ENCODE measurements at places on chromosomes 7 and 10.

- no peak for DNase-seq
Measured at GRCh38 chr10:71736570-71736952, 17.0 kb upstream of the C10orf105 start.

DNA sequence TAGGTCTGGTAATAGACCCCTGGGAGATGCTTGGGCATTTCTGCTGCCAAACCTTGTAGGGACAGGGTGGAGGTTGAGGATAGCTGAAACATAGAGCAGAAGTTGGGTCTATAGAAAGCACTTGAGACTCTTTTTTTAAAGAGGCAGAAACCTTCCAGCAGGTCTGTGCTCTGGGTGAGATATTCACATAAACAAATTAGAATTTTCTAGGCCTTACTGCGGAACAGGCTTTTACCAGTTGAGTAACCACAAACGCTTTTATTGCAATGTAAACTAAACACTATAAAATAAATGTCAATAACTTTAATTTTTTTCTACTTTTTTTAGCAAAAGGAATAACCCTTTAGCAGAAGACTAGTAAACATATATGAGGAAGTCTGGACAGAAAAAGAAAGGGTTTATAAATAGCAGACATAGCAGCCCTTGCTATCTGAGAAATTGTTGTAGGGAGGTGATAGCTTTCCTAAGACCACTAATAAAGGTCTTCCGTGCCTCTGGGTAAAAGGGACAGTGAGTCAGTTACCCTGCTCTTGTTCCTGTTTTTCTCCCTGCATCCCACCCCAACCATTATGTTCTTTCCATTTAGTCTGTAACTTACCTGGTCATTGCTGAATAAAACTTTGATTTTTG, 38.7 kb downstream of the CACNB2 start:
- DNase-seq, result no peak

GRCh38 chr10:106577266-106577665, 587.2 kb downstream of the SORCS1 start:
- DNase-seq, result no peak

DNA sequence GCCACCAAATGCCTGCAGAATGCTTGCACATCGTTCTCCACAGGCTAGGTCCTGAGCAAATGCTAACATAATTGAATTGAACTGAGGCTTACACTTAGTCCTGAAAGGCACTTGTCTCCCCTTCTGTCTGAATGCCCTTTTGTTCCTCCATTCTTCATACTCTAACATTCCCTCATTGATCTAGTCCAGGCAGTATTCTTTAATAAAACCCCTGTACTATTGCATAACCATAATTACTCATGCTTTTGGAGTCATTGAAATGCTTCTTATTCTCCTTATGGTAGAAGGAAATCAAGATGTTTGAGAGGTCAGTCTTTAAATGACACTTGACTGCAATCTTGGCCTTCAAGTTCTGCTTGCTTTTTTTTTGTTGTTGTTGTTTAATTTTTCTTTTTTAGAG, 7.1 kb downstream of the PI4K2A start:
- no peak for DNase-seq

DNA sequence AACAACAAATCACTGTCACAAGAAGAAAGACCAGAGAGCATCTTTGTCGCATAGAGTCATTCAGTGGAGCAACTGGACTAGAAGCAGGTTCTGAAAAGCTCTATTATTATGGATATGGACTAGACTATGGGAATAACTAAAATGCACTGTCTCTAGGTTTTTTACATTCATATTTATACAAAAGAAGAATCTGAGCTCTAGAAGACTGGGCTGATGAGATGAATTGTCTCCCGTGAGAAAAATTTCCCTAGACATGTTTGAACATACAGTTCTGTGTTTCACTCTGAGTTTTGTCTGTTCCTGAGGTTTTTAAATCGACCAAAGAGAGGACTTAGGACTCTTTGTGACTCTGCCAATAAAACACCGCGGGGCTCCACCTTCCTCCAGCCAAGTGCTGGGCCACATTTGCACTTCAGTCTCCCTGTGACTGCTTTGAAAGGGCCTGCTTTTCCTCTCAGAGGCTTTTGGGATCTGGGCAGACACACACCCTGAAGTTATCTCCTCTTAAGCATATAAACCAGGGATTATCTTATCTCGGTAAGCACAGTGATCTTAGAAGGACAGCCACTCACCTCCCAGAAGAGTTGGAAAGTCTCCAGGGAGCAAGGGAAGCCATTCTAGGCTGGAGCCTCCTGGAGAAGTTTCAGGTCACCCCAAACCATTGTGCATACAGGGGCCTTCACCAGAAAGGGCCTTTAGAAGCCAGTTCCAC, 101.0 kb upstream of the JCAD start:
- DNase-seq, result no peak

DNA sequence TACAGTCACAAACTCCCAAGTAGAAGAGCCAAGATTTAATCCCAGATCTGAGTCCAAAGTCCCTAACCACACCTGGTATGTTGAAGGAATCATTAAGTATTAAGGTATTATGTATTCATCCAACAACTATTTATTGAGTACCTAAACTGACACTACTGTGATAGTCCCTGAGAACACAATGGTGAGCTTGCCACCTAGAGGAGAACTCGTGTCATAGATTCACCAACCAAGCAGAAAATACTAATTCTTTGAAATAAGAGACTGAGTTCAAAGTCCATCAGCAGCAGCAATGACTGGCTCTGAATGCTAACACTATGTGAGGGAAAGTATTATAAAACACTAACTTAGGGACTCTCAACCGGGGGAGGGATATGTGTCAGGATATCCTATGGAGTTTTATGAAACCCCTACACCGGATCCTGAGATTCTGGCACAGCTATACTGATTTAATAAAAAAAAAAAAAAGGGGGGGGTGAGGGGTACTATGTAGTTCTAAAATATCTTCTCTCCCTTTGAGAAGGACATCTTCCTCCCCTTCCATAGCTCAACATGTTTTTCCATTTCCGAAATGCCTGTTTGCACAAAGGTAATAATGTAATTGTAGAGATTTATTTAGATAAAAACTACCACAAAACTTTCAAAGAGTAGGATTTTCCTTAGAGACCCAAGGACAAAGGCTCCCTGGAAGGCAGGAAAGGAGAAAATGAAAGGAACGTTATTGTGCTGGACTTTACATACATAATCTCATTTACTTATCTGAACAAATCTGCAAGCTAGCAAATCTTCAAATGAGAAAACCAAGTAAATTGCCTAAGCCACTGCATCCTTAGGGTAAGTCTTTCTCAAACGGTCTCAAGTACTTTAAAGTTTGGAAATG, 1.6 kb downstream of the NCOA4 start:
- DNase-seq, result peak; percentile 36

DNA sequence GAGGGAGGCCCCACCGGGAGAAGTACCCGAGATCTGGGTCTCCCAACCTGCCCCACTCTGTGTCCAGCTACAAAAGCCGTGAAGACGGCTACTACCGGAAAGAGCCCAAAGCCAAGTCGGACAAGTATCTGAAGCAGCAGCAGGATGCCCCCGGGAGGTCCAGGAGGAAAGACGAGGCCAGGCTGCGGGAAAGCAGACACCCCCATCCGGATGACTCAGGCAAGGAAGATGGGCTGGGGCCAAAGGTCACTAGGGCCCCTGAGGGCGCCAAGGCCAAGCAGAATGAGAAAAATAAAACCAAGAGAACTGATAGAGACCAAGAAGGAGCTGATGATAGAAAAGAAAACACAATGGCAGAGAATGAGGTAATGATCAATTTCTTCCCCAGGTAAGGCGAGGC, 59.1 kb upstream of the PDCD4 start:
- no peak for DNase-seq

GRCh38 chr7:24199978-24200377, 84.0 kb upstream of the NPY start:
- no peak for DNase-seq

DNA sequence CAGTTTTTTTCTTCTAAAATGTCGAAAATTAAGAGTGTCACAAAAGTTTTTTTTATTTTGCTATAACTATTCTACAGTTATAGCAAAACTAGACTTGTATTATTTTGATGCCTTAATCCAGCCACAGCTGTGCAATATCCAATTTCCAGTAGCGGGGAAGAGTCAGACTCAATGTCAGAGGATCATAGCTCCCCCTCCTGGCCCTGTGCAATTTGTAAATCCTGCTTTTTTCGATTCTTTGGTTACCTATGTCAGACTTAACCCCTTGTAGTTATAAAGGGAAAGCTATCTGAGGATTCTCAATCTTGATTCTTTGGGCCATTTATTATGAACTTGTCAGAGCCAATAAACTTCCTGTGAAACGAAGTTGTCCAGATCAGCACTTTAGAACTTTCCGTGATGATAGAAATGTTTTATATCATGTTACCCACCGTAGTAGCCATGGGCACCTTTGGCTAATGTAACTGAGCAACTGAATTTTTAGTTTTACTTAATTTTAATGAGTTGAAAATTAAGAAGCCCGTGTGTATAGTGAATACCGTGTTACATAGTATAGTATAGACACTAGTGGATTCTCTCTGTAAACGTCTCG, 87.7 kb upstream of the PRKCQ start:
- DNase-seq, result peak; percentile 68

GRCh38 chr10:116809483-116810119, 39.7 kb upstream of the ENO4 start:
- no peak for DNase-seq

- DNase-seq, result no peak
Measured at GRCh38 chr10:132001238-132001972, 19.7 kb upstream of the BNIP3 start.

DNA sequence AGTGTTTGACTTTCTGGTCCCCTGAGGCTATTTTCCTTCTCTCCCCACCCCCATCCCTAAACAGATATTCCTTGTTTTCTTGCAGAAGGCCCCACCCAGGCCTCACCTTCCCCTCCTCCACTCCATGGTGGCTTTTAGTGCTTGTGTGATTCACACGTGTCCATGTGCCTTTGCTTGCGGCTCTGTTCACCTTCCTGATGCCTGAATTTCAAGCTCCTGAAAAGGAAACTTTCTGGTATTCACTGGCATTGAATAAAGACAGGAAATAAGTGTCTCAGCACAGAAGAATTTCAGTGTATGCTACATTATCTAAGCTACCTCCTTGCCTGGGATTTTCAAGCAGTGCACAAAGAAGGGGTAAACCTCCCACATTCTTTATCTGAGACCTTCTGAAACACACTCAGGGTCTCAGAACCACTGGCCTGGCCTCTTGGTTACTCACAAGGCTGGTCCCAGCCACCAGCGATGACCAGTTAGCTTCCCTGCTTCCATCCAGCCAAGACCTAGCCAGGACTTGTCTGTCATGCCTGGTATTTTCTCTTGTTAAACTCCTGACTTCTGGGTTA, 17.2 kb upstream of the UBE2H start:
- DNase-seq, result no peak

- DNase-seq, result no peak
Measured at GRCh38 chr7:407721-408539, 111.7 kb downstream of the PDGFA start.

GRCh38 chr10:132708441-132708840, 77.5 kb downstream of the NKX6-2 start:
- DNase-seq, result no peak

GRCh38 chr10:86708068-86708782, 39.9 kb downstream of the LDB3 start:
- DNase-seq, result no peak

DNA sequence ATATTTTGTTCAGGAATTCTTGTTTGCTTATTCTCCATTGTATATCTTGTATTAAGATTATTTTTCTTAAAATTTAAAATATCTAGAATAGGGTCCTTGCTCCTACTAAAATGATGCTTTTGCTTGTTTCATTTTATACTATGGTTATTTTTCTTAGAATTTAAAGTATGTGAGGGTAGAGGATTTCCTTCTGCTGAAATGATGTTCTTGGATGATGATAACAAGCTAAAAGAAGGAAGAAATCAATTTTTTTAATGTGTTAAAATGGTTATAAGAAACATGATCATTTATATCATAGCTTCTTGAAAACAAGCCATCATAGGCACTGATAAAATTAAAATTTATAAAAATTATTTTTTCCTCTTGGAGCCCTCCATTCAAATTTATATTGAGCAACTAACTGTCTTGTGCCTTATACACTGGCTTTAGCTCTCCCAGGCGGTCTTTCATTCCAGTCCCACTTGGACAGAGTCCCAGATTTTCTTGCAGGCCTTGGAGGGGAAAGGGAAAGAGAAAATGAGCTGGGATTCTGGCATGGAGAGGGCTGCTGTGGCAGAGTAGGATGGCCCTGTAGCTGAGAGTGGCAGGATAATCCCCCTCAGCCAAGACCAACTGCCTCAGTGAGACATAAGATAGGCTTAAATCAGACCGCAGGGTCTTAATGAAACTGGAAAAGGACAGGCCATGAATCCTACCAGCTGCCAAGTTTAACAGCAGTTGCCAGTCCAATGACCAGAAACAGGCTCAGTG, 60.2 kb downstream of the DNAJB9 start:
- DNase-seq, result no peak

DNA sequence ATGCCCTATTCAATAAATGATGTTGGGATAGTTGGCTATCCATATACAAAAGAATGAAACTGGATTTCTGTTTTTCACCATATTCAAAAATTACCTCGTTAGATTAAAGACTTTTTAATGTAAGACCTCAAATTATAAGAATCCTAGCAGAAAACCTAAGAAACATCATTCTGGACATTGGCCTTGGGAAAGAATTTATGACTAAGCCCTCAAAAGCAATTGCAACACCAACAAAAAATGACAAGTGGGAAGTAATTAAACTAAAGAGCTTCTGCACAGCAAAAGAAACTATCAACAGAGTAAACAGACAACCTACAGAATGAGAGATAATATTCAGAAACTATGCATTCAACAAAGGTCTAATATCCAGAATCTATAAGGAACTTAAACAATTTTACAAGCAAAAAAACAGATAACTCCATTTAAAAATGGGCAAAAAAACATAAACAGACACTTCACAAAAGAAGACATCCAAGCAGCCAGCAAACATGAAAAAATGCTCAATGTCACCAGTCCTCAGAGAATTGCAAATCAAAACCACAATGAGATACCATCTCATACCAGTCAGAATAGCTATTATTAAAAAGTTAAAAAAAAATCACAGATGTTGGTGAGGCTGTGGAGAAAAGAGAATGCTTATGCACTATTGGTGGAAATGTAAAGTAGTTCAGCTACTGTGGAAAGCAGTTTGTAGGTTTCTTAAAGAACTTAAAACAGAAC, 309.8 kb downstream of the AHR start:
- DNase-seq, result no peak

DNA sequence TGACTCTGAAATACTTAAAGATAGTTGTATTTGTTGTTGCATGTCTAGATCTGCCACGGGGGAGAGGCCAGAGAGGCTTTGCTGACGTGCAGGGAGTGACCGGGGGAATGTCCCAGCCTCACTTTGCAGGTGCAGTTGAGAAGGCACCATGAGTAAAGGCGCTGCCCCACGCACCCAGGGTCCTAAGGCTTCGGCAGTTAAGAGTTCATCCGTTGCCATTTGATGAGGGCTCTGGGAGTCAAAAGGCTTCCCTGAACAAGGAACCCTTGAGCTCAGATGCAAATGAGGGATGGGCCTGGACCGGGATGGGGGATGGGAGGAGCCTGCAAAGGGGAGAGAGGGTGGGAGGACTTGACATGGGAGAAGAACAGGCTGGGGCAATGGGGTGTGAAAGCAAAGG, 20.4 kb downstream of the PPP2R2D start:
- DNase-seq, result no peak

- DNase-seq, result no peak
Measured at GRCh38 chr7:18508443-18509427, 13.2 kb downstream of the HDAC9 start.
